ENCODE measurements at places on chromosomes 2 and 18. TPM values are rescaled to one million over a fixed set of nuclear protein-coding genes. Genes with fewer than 3 reads are reported as not detected.

CNGA3 gene
- not detected for polyA plus RNA-seq

MALT1 gene
- polyA plus RNA-seq: 11.0 TPM

MAPRE3 gene
- polyA plus RNA-seq: 11.0 TPM

- DNase-seq: no peak
Measured at GRCh38 chr2:109134741-109135358, 5.8 kb downstream of the SH3RF3 start.

DNA sequence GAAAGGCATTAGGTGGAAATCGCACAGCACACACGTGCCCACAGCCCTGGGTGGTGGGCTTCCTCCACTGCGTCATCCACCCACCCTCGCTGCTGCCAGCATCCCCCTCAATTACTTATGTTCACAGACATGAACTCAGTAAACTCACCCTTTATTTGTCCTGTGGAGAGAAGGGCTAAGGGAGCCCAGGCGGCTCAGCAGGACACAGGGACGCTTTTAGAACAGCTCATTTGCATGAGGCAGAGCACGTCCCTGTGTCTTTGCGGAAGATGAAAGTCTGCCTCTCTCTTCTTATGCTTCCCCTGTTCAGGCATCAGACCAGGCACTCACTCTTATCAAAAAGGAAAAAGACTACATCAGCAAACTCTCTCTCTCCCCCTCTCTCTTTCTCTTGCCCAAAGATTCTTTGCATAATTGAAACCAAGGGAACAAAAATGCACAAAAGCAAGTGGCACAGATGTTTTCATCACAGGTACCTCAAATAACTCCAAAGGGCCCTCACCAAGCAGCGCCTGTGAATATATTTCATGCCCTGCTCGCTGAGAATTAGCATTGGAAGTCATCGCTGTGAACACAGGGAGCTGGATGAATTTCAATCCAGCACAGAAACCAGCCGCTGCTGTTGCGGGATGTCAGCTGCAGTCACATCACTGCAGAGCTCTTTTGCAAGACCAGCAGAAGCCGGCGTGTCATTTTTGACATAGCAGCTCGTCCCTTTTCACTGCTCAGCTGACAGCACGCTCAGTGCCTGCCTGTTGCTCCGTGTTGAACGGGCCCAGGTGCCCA lies 376.3 kb upstream of the MYT1L start:
- DNase-seq: no peak

DNA sequence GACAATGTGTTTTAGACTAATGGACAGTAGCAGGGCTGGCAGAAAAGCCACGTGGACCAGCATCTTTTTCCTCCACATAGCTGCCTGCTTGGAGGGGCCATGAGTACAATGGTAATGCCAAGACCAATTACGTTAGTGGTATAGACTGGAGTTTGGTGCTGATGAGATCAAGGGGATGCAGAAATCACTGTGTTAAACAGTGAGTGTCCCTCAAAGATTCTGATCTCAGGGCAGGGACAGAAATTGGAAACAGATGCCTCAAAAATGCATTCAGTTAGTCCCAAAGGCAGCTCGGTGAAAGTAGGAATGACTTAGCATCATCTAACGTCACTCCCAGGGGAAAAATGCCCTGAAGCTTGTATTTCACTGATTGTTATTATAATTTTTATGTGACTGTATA lies 72.4 kb downstream of the SLC16A14 start:
- DNase-seq: no peak

DNA sequence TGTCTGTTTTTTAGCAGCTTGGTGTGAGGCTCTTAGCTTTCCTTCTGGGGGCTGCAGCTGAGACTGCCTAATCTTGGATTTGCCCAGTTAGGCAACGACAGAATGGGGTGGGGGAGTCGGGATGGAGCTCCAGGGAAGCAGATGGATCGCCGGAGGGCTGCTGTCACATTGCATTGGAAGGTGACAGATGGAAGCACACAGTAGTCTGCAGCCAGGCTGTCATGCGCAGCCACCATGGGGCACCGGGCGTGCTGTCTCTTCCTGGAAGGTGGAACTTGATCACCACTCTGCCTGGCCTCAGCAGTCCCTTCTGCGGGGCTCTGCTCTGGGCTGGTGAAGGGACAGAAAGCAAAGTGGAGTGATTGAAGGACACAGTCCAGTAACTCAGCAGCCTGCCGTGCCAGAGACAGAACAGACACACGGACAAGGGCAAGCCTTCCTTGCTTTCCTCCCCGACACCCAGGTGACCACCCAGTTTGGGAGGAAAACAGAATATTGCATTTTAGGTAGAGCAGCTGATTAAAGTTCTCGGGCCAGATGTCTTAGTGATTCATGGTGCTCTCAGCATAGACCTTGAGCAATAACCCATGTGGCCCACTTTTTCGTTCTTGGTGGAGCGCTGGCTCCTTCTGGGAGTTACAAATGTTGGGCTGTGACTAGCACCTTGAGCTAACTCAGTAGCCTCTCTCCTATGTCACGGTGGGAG lies 40.9 kb downstream of the RNF144A start:
- DNase-seq: no peak
